ENCODE measurements at places on chromosomes 13 and 19. TPM values are rescaled to one million over a fixed set of nuclear protein-coding genes. Genes with fewer than 3 reads are reported as not detected.

DNA sequence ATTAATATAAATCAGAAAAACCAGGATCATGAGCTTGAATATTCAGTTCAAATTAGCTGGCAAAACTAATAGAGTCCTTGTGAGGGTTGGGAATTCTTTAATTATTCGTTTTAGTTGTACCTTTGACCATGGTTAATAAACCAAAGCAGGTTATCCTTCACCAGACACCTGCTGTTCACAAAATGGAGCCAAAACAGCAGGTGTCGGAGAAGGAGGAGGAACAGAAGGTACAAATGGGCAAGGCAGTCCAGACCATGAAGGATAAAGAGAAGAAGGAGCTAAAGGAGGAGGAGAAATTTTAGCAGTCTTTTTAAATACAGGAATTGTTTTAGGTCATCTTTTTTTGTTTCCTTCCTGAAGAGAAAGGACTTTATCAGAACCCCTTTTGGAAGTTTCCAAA, 106.1 kb downstream of the NHLRC3 start:
- ATAC-seq: no peak

PGLYRP1 gene
- total RNA-seq: not detected

TMEM86B gene
- 1.8 TPM for total RNA-seq

DNA sequence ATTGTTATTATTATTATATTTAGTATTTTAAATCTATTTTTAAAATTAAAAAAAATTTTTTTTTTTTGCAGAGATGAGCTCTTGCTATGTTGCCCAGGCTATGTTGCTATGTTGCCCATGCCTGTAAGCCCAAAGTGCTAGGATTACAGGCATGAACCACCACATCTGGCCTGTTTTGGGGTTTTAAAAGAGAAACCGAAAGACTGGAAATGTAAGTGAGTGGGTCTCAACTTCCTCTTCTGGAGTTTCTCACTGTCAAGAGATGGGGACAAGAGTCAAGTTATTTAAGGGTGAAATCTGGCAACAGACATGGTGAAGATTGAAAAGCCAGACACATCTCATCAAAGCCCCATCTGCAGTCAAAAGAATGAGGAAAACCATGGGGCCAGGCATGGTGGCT, 4.2 kb upstream of the OR7G3 start:
- no peak for ATAC-seq

GRCh38 chr19:51368366-51369282, at the start of gene CLDND2:
CLDND2 (minus strand) TSS chr19:51369003; CDS start chr19:51368577, 426 bp downstream.
- no peak for ATAC-seq

IGFL3 gene
- total RNA-seq: not detected

DNA sequence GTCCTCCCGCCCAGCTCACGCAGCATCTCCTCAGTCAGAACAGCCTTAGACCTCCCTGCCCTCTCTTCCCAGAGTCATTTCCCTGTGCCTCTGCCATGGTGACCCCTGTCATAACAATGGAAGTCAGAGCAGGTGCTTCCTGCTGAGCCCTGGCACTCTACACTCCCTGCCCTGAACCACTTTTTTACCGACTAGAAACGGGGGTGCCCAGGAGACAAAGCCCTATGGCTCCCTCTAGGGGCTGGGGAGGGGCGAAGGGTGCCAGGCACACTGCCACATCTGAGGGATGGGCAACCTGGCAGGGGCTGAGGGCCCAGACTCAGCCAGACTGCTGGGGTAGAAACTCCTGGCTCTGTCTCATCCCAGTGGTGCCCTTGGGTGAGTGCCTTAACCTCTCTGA, 16.4 kb downstream of the ZNF574 start:
- ATAC-seq: peak; percentile 44

- ATAC-seq: peak; percentile 32
These were observed 811 bp upstream of the PRMT1 start for GRCh38 chr19:49676136-49676783.

GRCh38 chr13:20729633-20730585, 26.4 kb downstream of the IL17D start:
- ATAC-seq: no peak

All from esophagus mucosa (tissue), 1 donor.